ENCODE measurements at places on chromosomes 3 and 15. TPM values are rescaled to one million over a fixed set of nuclear protein-coding genes. Genes with fewer than 3 reads are reported as not detected.

DNA sequence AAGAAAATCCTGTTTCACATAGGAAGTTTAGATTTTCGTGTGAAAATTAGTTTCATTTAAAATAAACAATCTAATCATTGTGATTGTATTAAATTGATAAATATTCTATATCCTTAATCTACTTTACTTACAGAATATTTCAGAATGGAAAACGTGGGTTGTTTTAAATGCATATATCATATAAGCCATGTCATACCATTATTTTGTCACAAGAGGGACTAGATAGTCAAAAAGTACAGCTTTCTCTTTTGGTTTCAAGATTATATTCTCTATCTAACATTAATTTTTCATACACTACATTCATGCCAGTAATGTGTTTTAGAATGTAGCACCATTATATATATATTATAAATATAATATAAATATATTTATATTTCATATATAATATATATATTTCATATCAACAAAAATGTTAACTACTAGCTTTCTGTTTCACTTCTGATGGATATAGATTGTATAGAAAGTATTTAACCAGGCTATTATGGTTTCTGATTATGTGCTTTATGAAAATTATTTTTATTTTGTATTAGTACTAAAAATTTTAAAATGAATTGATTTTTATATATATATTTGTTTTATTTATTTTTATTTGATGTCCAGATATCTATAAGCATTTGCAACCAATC lies 45.3 kb downstream of the OSTN start:
- DNase-seq, result no peak

DNA sequence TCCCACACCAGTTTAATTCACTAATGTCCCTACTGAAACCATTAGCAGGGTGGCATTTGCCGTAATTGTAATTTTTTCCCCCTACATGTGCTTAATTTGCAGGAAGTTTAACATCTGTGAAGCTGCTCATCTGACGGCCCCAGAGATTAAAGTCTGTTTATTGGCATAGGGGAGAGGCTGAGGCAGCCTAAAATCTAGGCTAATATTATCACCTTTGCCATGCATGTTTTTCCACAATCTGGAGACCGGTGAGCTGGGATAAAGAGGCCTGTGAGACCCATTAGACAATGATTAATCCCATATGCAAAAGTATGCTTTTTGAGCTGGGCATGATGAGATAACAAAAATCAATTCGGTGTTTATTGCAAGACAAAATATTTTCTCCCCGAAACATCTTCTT lies 561.2 kb upstream of the ALCAM start:
- DNase-seq, result no peak

DNA sequence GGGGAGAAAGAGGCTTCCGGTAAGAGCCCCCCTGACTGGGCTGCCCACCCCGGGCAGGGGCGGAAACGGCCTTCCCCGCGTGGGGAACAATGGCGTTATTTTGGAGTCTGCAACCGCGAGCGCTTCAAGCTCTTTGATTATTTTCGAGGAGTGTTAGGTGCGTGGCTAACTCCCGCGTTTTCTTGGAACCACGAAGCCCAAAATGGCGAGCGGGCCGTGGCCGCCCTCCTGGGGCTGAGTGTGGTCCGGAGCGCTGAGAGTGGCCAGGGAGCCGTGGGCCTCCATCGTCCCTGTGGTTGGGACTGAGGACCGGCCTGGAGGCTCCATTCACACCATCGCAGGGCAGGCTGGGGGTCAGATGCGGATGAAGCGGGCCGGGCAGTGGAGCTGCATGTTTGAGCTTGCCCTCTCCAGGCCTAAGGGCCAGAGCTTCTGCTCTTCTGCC lies 44.6 kb upstream of the POLG start:
- no peak for DNase-seq

GRCh38 chr3:42831321-42831713 lies 22.1 kb downstream of the ACKR2 start:
- peak; percentile 43 for DNase-seq

The TRPM1 gene
- total RNA-seq, result not detected

The TMEM212 gene
- not detected for total RNA-seq

DNA sequence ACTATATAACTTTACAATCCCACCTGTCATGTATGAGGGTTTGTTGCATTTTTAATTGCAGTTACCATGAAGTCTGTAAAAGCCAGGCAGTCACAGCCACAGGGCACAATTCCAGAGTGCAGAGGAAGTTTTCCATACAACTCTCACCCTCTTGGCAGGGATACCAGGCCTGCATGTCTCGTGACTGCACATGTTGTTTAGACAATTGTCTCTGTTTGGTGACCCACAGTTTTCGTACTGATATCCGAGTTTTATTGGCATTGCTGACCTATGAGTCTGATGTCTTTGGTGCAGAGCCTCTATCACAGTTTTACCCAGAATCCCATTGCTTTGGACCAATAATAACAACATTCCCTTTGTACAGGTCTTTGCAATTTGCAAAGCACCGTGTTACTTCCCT lies 24.9 kb upstream of the MYZAP start:
- DNase-seq, result peak; percentile 40

- no peak for DNase-seq
These were observed 148.5 kb downstream of the MFSD1 start for GRCh38 chr3:158950178-158950901.

The BUB1B gene
- 0.85 TPM for total RNA-seq

GRCh38 chr3:146814601-146815315 lies 209.6 kb upstream of the PLSCR5 start:
- no peak for DNase-seq

DNA sequence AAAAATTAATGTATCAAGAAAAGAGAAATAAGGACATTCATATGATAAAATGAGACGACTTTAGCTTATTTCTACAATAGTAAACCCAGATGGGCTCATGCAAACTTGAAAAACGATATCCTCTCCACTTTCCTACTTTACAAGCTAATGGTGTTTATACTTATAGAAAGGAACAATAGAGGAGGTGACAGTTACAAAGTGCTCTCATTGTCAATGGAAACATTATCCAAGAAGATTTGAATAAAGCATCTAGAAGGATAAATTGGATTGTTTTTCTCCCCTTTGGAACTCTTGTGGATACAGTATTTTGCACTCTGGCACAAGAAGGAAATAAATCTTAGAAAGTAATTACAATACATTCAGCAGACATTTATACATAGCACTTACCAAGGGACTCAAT lies 20.2 kb upstream of the CCDC66 start:
- DNase-seq, result no peak

The WDR82 gene
- 61.6 TPM for total RNA-seq

DNA sequence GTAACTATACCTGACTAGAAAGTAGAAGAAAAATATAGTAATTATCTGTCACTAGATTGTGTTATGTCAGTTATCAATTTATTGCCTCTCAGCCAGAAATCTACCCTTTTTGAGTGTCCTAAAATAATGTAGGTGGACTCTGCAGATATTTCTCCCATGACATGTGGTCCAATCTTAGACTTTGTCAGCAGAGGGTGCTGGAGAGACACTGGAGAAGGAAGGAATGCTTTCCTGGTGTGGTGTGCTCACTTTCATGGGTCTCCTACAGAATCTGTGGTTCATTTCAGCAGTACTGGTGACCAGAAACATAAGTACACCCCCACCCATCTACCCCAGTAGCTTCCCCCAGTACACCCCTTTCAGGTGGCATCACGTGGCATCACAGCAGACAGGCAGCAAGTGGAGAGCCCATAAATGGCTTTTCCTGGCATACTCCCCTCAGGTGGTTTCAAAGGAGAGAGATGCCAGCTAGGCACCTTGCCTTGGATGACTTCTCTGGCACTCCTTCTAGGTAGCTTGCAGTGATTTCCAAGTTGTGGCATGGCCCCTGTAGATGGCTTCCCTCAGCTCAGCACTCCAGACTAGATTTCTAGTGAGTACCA lies 114.7 kb downstream of the GADL1 start:
- no peak for DNase-seq

- no peak for DNase-seq
These were observed 274.7 kb downstream of the CD47 start for GRCh38 chr3:107816107-107816506.

The ACAN gene
- total RNA-seq, result not detected

DNA sequence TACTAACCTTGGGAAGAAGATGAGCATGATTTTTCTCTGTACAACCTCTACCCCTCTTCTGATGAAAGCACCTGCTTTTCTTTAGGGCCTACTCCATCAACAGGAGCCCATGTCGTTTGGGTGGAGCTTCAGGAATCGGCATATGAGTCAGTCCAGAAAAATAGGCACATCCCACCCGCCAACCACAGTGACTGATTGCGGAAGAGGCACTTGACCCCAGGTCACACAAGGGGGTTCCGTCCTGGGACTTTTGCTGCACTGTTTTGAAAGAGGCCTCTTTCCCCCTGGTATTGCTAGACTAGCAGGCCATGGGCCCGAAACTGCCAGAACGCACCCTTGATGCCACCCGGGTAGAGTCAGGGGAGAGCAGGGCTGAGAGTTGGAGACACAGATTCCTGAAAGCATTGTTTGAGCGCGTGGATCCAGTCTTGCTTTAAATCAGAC lies 19.3 kb upstream of the NRROS start:
- no peak for DNase-seq

The FRMD4B gene
- 16.1 TPM for total RNA-seq

The KCNH8 gene
- total RNA-seq, result 0.05 TPM

The SCAANT1 gene
- not detected for total RNA-seq

GRCh38 chr3:12394569-12395271 lies 89.6 kb upstream of the TSEN2 start:
- no peak for DNase-seq

The PCLAF gene
- 0.58 TPM for total RNA-seq

DNA sequence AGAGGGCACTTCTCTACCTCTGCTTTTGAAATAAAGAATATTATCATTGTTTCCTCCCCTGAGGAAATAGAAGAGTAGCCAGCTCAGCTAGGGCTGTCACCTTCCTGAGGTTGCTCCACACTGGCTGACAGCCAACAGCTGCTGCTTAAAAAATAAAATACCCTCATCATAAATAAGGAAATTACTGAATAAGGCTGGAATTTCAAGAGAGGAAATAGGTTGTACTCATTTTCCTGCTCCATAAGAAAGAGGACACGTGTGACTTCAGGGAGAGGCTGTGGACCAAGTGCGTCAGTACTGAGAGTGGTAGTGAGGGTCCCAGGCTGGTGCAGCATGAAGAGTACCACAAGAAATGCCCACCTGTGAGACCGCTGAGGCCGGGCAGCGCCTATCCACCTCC lies 8.1 kb upstream of the C2CD4B start:
- DNase-seq, result peak; percentile 51

The AAGAB gene
- 20.9 TPM for total RNA-seq

DNA sequence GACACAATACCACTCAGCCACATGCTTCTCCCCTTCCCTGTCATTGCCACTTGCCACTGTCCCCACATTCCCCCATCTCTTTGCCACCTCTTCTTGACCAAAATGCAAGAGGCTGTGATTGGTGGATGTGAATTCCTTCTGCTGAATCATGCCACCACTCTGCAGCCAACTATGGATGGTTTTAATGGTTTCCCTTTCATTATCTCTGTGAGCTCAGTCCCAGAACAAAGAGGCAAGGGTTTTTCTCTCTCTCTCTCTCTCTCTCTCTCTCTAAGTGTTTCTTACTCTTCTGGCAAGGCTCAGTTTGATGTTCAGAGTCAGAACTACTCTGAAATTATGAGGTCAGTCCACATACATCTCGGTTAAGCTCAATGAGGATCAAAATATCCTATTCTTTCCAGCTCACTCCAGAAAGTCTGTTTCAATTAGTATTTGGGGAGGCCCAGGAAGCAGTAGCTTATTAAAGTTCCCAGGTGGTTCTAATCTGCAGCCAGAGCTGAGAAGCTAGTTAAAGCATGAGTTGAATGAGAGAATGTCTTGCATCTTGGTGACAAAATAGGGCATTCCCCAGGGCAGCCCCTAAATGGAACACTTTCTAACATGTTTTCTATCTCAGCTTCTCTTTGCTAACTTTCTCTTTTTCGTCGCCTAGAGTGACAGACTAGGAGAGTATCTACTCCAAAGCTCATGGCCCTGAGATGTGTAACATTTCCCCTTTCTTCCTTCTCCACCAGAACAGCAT lies 8.5 kb upstream of the ILDR1 start:
- no peak for DNase-seq

DNA sequence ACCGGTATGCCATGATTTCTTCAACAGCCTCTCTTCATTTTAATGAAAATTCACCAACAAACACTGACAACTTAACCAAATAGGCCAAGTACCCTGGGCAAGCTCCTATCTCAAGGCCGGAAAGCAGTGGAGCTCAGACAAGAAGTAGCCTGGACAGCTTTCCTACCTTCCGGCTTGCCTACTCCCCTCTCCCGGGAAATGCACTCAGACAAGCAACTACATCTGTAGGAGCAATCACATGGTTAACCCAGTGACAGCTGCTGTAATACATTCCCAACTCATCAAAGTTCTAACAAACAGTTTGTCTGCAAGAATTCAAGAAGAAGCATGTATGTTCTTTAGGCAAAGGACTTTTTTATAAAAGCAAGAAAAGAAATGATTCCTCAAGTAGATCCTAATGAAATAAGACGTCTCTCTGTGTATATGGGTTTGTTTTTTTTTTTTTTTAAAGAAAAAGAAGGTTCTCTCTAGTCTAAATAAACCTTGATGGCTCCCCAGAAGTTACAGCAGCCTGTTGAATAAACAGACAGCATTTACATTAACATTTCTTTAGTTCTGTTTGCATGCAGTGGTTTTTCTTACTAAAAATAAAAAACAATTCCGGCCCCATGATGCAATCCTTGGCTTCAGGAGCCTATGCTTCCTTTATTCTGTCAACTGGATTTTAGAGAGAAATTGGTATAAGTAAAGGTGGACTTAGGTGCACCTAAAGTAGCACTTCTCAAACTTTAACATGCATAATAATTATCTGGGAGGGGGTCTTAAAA lies 278.7 kb downstream of the NEK10 start:
- DNase-seq, result no peak

DNA sequence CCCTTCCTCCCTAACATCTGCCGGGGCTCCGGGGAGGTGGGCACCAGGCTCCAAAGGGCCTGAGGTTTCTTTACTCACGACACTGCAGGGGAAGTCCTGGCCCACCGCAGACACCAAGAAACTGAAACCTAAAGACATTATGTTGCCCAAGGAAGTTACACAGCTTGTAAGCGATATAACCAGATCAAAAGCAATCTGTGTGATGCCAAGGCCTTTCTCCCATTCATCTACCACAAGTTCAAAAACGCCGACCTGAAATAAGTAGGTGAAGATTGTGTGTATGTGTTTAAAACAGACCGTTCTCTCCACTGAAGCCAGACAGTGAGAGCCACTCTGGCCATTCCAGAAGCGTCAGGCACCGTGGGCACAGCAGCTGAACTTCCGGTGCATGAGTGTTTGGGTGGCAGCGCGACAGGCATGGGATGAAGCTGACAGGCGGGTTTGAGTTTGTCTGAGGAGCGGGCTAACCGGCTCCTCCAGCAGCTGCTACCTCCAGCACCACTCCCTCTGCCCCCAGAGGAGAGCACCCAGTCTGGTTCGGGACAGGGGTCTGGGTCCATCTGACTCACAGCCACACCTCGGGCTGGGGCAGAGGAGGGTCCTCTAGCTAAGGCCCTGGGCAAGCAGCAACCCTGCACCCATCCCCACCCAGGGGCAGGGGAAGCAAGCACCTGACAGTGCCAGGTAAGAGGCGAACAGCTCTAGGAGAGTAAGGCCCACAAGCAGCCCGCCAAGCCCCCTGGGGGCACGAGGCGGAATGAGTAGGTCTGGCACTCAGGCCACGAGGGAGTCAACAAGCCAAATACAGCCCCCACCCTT lies 1.3 kb downstream of the TNK2 start:
- DNase-seq, result no peak

The SNX22 gene
- 2.0 TPM for total RNA-seq
